ENCODE measurements at places on chromosomes 13 and 19. TPM values are rescaled to one million over a fixed set of nuclear protein-coding genes. Genes with fewer than 3 reads are reported as not detected.

DNA sequence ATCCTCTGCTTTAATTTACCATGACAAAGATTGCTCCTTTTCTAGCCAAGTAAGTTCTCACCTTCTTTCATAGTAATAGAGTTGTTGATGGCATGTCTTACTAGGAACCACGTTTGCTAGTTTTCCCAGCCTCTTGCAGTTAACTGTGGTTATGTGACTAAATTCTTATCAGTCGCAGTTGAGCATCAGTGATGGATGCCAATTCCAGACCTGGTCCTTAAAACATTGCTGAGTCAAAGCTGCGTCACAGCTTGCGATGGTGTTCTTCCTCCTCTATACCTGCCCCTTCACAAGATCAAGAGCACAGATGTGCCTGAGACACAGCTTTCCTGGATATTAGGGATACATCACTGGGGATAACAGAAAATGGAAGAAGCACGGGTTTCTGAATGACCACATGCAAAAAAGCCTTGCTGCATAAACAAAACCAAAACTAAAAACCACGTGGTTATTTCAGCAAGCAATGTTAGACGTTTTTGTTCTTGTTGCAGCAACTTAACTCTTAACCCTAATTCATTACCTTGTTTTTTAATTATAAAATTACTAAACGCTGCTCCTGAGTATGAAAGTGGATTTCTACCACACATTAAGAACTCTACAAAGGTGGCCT lies 97.6 kb upstream of the DACH1 start:
- DNase-seq = no peak
- no peak overlapping the region for H3K27ac ChIP-seq
- no peaks in the 10 kb centered on the region for H3K27me3 ChIP-seq
- H3K36me3 ChIP-seq = no peaks in the 10 kb centered on the region
- H3K4me1 ChIP-seq = peaks cover 4% of the 10 kb centered on the region
- no peak overlapping the region for H3K4me3 ChIP-seq

DNA sequence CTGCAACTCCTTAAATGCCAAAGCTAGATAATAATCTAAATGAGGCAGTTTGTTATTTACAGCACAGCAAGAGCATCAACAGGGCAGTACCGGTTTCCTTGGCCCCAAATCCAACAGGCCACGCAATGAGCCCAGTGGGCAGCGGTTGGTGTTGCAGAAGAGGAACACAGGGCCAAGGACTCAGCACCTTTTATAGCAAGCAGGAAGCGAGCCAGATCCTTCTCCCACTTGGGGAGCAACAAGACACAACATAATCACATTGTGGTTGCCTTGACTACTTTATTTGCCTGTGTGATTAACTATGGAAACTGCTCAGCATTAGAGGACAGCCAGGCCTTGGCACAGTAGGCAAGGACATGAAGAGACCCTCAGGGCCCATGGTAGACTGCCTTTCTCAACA lies 67.1 kb upstream of the HTR2A start:
- H3K4me3 ChIP-seq = no peak overlapping the region
- no peaks in the 10 kb centered on the region for H3K36me3 ChIP-seq
- no peaks in the 10 kb centered on the region for H3K4me1 ChIP-seq
- no peak for DNase-seq
- no peak overlapping the region for H3K27ac ChIP-seq

The SEMA6B gene
- total RNA-seq = 25.3 TPM

DNA sequence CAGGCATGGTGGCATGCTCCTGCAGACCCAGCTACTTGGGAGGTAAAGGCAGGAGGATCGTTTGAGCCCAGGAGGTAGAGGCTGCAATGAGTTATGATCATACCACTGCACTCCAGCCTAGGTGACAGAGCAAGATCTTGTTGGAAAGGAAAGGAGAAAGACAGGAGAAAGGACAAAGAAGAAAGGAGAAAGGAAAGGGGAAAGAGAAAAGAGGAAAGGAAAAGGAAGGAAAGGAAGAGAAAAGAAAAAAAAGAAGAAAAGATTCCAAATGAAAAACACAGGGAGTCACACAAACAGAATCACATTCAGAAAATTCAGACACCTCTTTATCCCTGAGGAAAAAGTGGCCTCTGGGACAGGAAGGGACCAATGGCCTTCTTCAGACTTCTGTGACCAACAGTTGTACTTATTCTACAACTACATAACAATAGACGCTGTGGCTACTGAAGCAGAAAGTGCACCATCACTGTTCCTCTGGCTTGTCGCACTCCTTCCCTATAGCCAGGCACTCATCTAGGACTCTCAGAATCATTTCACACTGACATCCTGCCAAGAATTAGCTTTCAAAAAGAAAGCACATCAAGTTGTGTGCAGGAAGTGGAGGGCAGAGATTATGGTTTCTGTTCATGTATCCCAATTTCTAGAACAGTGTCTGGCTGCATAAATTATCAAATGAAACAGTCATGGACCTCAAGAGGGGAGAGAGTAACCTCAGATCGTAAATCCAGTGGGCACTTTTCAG lies 5.9 kb downstream of the MTMR6 start:
- DNase-seq = no peak
- H3K4me1 ChIP-seq = peaks cover 31% of the 10 kb centered on the region
- no peak overlapping the region for H3K27ac ChIP-seq
- peak overlapping the region; percentile 13 for H3K4me3 ChIP-seq

DNA sequence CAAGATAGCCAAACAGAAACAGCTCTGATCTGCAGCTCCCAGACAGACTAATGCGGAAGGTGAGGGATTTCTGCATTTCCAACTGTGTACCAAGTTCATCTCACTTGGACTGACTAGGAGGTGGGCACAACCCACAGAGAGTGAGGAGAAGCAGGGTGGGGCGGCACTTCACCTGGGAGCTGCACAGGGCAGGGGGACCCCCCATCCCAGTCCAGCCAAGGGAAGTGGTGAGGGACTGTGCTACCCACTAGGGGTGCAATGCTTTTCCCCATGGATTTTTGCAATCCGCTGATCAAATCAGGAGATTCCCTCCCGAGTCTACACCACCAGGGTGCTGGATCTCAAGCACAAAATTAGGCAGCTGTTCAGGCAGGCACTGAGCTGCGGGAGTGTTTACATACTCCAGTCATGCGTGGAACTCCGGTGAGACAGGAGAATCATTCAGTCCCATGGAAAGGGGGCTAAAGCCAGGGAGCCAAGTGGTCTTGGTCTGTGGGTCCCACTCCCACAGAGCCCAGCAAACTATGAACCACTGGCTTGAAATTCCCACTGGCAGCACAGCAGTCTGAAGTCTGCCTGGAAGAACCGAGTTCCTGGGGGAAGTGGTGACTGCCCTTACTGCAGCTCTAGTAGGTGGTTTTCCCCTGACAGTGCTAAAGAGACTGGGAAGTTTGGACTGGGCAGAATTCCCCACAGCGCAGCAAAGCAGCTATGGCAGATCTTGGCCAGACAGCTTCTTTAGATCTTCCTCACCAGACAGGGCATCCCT lies 85.1 kb upstream of the UFM1 start:
- no peaks in the 10 kb centered on the region for H3K36me3 ChIP-seq
- H3K27ac ChIP-seq = no peak overlapping the region
- no peak overlapping the region for H3K4me3 ChIP-seq
- H3K4me1 ChIP-seq = no peaks in the 10 kb centered on the region

DNA sequence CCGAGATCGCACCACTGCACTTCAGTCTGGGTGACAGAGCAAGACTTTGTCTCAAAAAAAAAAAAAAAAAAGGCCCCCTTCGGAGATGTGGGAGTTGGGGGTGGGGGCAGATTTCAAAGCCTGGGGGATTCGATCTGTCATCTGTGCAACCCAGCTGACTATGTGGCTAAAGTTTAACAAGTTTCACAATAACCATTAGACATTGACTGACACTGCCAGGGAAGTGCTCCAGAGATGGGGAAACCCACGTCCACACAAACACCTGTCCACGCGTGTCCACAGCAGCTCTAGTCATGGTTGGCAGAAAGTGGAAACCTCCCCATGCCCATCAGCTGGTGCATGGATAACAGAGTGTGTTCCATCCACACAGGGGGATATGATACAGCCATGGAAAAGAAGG lies 37.6 kb upstream of the HOMER3 start:
- no peaks in the 10 kb centered on the region for H3K36me3 ChIP-seq
- DNase-seq = no peak
- peaks cover 2% of the 10 kb centered on the region for H3K27me3 ChIP-seq
- no peak overlapping the region for H3K4me3 ChIP-seq

- peaks cover 8% of the 10 kb centered on the region for H3K4me1 ChIP-seq
- peaks cover 4% of the 10 kb centered on the region for H3K36me3 ChIP-seq
- H3K27ac ChIP-seq = no peak overlapping the region
- DNase-seq = no peak
Measured at GRCh38 chr13:105847527-105848291, 687.8 kb downstream of the EFNB2 start.

GRCh38 chr13:95260031-95260525 lies 41.2 kb downstream of the ABCC4 start:
- no peak overlapping the region for H3K27ac ChIP-seq
- peaks cover 13% of the 10 kb centered on the region for H3K4me1 ChIP-seq
- no peaks in the 10 kb centered on the region for H3K27me3 ChIP-seq
- no peak overlapping the region for H3K4me3 ChIP-seq
- DNase-seq = no peak

The PEG3 gene
- total RNA-seq = not detected

DNA sequence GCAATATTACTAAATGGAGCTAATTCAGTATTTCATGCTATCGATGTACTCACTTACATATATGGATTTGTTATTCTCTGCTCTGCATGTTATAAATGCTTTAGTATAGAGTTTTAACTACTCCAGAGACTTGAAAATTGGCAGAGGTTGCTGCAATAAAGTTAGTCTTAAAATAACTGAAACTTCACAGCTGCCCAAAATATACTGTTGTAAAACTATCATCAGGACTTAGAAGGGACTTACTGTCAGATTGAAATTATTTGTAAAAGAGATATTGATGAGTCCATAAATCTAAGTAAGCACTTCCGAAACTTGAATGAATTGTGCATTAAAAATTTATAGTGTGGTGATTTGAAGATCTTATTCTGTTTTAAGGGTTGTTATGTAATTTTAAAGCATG lies 1178.2 kb upstream of the PCDH20 start:
- no peak overlapping the region for H3K4me3 ChIP-seq
- H3K36me3 ChIP-seq = no peaks in the 10 kb centered on the region
- H3K27ac ChIP-seq = no peak overlapping the region
- no peaks in the 10 kb centered on the region for H3K4me1 ChIP-seq

- no peak overlapping the region for H3K4me3 ChIP-seq
- H3K4me1 ChIP-seq = peaks cover 10% of the 10 kb centered on the region
- H3K27ac ChIP-seq = no peak overlapping the region
- no peak for DNase-seq
Measured at GRCh38 chr13:80669112-80669511, 328.2 kb upstream of the SPRY2 start.

The ZNF841 gene
- 14.3 TPM for total RNA-seq

- H3K27me3 ChIP-seq = no peaks in the 10 kb centered on the region
- no peaks in the 10 kb centered on the region for H3K36me3 ChIP-seq
- H3K27ac ChIP-seq = no peak overlapping the region
Measured at GRCh38 chr13:80979035-80979641, 638.2 kb upstream of the SPRY2 start.

The MADCAM1 gene
- 0.75 TPM for total RNA-seq

GRCh38 chr13:114324334-114324733 lies 10.0 kb downstream of the CHAMP1 start:
- no peak overlapping the region for H3K27ac ChIP-seq
- peaks cover 52% of the 10 kb centered on the region for H3K36me3 ChIP-seq
- peaks cover 25% of the 10 kb centered on the region for H3K4me1 ChIP-seq
- DNase-seq = no peak
- H3K4me3 ChIP-seq = no peak overlapping the region

The IL12RB1 gene
- not detected for total RNA-seq

GRCh38 chr19:24159707-24160106 lies 72.7 kb downstream of the ZNF254 start:
- H3K4me1 ChIP-seq = no peaks in the 10 kb centered on the region
- H3K36me3 ChIP-seq = peaks cover 63% of the 10 kb centered on the region
- no peak for DNase-seq
- H3K4me3 ChIP-seq = no peak overlapping the region

The FGF9 gene
- 5.0 TPM for total RNA-seq

All from neural crest cell (in vitro differentiated cells).